ENCODE measurements at places on chromosomes 16 and 17.
A peak's percentile ranks its signal among the peaks of the same experiment; 100 is the strongest.

DNA sequence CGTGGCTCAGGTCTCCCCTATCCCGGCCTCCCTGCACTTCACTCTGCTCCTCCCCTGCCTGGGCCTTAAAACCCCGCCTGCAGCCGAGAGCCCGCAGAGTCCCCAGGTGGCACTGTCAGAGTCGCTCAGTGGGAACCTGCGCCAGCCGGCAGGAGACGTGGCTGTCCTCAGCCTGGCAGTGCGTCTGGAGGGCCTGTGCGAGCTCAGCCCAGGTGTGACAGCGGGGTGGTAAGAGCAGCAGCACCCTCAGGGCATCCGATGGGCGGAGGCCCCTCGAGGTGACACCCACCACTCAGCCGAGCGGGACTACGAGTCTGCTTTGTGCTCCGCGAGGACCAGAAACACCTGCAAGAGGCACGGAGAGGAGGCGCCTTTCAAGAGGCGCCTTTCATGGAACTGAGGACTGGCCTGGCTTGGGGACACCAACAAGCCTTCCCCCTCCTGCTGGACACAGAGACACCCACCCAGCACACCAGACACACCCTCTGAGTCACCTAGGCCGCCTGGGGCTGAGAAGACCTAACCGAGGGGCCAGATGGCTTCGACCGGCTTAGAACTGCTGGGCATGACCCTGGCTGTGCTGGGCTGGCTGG, at the start of gene CLDN9:
TSS of gene CLDN9 (plus strand) at position 96 of the 593 bp plus-strand sequence. CDS start at position 536, 440 bp downstream.
- DNase-seq = peak; percentile 53

- no peak for DNase-seq
Observed at GRCh38 chr17:59812139-59812538, 80.6 kb downstream of the TUBD1 start.

GRCh38 chr16:58019866-58020538, 5.6 kb upstream of the MMP15 start:
- no peak for DNase-seq

DNA sequence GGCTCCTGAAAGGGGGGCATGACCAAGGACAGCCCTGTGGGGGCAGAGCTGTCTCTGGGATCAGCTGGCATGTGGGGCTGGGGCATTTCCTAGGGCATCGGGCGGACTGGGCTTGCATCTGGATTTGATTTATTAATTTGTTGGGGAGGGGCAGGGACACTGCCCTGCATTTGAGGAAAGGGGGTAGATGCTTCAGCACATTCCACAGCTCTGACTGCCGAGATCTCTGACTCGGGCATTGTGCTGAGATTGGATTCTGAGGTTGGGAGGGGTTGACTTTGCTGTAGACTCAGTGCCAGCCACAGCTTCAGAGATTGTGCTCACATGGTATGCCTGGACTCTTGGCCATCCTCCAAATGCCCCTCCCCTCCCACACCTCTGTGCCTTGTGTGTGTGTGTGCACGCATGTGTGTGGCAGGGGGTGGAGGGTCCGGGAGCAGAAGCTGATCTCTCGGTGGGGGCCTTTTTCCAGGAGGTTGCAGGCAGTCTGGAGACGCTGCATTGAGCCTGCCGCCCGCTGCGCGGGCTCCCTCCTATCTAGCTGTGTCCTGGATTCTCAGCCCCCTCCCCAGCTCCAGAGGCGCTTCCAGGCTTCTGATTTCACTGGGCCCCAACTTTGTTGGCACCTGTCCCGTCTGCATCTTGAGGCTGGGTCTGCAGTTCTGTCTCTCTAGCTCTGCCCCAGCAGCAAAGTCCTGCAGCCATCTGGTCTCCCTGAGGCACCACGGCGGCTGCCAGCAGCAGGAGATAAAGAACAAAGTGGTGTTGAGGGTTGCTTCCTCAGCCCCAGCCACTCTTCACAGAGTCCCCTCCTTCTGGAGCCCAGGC, 14.9 kb downstream of the IGFBP4 start:
- DNase-seq = peak; percentile 20

- DNase-seq = no peak
Observed at GRCh38 chr17:69402052-69402451, 12.4 kb upstream of the MAP2K6 start.
